Stimulated activated CD8-positive, alpha-beta memory T cell treated with anti-CD3 and anti-CD28 coated beads, Interleukin-2, amount 100 ng/mL, for 1 hour (primary cell): ENCODE measurements at places on chromosomes 7 and 10.

DNA sequence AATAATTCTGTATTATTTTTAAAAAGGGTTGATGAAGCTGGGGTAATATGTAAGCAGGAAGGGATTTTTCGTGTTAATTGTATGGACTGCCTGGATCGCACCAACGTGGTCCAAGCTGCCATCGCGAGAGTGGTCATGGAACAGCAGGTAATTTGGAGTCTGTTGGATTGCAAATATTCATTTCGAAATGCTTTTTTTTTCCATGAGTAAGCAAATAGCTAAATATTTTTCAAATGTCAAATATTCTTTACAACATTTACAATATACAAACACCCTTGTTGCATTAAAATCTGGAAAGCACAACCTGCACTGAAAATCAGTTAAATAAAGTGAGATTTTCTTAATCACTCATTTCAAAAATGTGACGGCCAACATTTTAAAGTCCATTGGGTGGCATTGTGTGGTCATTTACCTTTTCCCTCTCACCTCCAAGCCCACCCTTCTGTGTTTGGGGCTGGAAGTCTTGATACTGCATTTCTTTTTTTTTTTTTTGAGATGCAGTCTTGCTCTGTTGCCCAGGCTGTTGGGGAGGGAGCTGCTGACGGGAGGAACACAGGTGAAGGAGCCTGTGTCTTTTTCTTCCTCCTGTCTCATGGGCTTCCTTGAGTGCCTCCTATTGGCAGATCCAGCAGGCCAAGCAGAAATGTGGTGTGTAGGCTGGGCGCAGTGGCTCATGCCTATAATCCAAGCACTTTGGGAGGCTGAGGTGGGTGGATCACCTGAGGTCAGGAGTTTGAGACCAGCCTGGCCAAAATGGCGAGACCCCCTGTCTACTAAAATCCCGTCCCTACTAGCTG, 66.1 kb downstream of the MCMBP start:
- DNase-seq, result no peak

- no peak for DNase-seq
Observed at GRCh38 chr10:69624245-69624786, 5.7 kb upstream of the FAM241B start.

DNA sequence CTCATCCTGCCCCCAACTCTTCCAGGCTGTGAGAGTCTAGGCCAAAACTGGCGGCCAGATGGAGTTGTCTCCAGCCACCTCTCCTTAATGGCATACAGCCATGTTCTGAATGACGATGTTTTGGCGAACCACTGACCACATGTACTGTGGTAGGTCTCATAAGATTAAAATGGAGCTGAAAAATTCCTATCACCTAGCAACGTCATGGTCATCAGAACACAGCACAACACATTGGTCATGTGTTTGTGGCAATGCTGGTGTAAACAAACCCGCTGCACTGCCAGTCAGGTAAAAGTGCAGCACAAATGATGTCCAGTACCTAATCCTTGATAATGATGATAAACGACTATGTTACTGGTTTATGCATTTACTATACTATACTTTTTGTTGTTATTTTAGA, 290.0 kb upstream of the MKI67 start:
- DNase-seq, result no peak

DNA sequence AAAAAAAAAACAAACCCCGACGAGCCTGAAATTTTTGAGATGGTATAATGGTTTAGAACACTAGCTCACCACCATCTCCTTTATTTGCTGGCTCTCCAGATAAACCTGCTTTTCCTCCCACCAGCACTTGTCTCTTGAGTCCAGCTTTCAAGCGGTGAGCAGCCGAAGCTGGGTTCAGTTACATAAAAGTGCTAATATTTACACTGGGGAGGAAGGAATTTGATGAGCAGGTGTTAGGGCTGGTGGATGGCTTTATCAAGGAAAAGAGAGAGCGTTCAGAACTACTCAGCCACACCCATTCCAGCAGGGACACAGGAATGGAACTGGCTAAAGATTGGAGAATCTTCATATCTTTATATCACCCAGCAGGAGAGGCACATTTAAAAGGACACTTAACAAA, 6.6 kb upstream of the CALML3 start:
- no peak for DNase-seq

DNA sequence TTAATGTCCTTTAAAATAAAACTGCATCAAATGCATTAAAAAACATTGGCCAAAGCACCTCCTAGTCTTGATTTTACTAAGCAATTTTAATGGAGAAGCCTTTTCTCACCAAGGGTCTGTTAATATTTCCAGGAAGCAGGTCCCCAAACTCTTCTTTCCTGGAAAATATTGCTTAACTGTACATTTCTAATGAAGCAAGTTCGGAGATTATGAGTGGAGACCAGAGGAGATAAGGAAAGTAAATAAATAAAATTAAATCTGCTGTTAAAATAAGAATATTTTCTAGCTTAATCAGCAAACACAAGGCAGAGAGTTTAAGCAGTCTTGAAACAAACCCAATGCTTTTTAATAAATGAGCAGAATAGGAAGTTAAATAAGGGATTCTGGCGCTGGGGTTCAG, 322.4 kb downstream of the PTEN start:
- no peak for DNase-seq

GRCh38 chr7:9981742-9982349, 991.8 kb upstream of the PHF14 start:
- DNase-seq, result no peak

GRCh38 chr10:122056431-122057094, 67.6 kb downstream of the TACC2 start:
- no peak for DNase-seq

DNA sequence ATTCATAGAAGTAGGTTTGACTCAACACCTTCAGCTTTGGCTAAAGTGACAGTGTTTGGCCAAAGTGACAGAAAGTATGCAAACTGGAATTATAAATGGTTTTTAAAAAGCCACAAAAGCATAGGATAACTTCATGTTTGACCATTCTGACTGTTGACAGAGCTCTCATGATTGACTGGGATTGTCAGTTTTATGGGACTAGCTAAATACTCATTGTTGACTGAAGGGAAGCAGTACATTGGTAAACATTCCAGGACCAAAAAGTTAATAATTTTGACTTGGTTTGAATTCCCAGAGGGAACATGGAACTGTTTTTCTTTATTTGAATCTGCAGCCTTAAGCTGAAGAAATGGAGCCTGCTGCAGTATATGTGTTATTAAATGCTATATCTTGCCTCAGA, 84.6 kb upstream of the STEAP4 start:
- DNase-seq, result no peak

DNA sequence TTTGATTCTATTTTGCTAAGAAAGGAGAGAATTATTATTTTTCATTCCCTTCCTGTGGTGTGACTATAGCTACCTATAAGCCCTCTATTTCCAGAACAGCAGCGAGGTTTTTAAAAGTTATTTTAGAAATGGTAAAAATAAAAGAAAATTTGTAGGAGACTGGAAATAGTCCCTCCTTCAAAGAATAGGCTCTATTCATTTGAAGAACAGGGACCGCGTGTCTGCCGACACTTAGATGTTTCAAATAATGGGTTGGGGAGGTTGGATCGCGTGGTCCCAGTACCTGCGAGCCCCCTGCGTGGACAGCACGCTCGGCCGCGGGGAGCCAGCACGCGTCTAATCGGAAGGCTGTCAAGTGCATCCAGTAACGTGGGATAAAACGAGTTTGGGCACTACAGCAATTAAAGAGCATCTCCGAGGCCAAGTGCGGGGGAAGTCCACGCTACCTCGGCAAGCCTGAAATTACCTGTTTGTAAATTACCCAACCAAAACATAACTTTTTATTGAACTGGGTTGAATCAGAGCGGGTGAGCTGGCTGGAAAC, 1.0 kb downstream of the CACNA2D1 start:
- no peak for DNase-seq

- no peak for DNase-seq
Observed at GRCh38 chr7:46072722-46073121, 151.7 kb upstream of the IGFBP3 start.

- DNase-seq, result peak; percentile 68
Observed at GRCh38 chr10:100338434-100339036, 8.5 kb upstream of the SCD start.

DNA sequence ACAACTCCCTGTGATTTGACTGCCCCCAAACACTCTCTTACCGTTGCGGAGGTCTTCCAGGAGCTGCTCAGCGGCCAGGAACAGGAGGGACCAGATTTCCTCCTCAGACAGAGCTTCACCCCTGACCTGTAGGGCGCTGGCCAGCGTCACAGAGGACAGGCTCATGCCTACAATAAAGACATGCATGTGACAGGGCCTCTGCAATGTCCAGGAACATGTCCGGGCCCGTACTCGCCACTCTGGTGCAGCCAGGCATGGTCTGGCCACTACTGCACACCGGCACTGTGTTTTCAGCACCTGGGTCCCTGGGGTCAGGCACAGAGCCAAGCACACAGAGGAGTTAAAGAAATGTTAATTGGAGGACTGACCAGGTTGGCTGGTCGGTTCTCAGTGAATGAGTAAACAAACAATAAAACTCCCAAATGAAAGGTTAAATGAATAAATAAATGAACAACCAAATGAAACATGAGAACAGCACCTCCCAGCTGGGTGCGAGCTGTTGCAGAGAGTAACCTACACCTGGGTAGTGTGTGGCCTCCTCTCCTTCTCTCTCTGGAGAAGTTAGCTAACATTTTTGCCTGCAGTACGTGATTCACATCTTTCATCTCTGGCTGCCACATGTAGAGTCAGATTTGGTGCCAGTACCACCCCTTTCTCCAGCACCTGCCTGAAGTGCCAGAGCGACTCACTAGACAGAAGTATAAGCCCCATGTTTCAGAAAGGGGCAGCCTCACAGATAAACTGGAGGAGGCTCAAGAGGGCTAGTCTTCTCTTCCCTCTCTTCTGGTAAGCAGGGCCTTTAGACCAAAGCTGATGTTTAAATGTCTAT, 22.8 kb downstream of the FRMPD2 start:
- DNase-seq, result no peak

GRCh38 chr7:111067251-111067650, 23.7 kb upstream of the LRRN3 start:
- DNase-seq, result no peak

DNA sequence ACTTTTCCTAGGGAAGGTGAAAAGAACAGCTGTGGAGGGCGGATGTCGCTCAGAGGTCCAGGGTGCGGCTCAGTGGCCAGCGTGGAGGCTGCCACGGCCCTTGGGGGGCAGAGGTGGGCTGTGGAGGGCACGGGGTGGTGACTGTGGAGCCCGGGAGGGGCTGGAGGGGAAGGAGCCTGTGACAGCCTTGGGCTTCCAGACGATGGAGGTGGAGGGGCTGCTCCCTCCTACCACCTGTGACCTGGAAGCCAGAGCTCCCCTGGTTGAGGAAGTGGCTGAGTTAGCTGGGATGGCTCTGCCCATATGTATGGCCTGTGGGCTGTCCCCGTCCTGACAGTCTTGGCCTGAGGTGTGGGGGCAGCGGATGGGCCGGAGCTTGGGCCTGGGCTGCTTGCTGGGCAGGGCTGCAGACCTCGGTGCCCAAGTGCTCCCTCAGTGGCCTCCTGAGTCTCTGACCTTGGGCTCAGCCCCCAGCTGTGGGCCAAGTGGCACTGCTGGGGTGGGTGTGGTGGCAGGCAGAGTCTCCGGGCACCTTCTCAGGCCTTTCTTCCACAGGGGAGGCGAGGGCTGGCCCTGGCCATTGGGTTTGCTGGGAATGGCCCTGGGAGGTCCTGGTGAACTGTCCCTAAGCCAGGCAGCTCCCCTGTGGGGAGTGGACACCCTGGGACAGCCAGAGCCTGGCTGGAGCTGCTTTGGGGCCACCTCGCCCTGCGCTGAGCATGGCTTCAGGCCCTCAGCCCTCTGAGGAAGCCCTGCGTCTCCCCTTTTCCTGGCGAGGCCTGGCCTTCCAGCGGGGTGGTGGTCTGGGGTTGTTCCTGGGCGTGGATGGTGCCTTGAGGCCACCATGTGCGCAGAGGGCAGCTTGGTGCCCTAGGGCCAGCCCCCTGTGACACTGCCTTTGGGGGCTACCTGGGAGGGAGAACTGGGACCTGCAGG, 3.9 kb downstream of the BRI3 start:
- no peak for DNase-seq

DNA sequence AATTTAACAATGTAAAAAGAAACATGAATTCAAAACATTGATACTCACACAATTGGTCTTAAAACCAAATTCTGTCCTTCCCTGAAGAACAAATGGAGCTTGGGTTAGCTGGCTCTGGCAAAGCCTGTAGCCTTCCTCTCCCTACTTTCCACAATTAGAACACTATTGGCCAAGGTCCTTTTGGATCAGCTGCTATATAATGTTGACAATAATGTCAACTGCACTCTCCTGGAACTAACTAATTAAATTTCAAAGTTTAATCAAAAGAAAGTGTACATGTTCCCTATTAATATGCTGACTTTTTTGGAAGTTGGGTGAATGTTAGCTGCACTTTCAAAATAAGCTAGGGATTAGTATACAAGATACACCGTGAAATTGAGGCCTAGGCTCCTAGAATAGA, 440.1 kb upstream of the NFE2L3 start:
- DNase-seq, result no peak

DNA sequence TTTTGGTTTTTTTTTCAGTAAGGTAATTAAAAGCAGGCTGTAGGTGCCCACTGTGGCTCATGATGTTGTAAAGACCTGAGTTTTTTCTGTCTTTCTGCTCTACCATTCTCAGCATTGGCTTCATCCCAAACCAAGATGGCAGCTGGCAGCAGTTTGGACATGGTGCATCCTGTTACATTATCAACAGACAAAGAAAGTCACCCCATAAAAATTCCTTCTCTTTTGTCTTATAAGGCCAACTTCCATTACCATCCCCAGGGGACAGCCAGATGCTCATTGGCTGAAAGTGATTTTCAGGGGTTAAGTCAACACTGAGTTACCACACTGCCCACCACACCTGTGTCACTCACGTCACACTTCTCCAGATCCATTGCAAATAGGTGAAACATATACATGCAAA, 558.4 kb downstream of the SDK1 start:
- no peak for DNase-seq

DNA sequence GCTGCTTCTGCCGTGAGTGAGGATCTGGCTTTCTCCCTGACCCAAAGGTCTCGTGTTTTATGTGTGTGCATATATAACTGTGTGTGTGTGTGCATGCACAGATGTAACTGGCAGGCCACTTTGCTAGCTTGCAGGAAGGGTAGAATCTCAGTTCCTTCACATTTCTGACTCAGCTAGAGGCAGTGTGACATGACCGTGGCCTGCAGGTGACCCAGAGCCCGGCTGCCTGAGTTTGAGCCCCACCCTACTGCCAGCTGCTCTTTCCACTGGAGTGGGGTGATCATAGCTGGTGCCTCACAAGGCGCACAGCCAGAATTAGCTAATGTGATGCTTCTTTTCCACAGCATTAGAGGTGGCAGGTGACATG, 9.3 kb upstream of the MYL7 start:
- DNase-seq, result no peak

DNA sequence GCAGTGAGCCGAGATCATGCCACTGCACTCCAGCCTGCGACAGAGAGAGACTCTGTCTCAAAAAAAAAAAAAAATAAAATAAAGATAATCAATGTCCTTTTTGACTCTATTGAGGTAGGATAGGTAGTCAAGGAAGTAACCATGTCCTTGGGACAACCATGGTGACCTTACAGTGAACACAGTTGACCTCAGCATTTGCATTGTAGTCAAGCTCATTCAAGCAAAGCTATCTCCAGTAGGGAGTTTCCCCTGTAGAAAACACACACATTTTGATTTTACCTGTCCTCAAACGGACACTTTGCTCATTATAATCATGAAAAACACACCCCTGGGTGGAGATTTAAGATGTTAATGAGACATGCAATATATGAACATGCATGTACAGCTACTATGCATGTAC, 171.7 kb downstream of the KIF20B start:
- no peak for DNase-seq

GRCh38 chr10:29295813-29296212, 6.9 kb downstream of the LYZL1 start:
- DNase-seq, result no peak

- no peak for DNase-seq
Observed at GRCh38 chr10:61747307-61747706, 84.6 kb downstream of the CABCOCO1 start.
